ENCODE measurements at places on chromosomes 12 and 14. TPM values are rescaled to one million over a fixed set of nuclear protein-coding genes. Genes with fewer than 3 reads are reported as not detected.

- no peak for DNase-seq
Measured at GRCh38 chr12:112130441-112130998, 5.2 kb downstream of the TRAFD1 start.

DNA sequence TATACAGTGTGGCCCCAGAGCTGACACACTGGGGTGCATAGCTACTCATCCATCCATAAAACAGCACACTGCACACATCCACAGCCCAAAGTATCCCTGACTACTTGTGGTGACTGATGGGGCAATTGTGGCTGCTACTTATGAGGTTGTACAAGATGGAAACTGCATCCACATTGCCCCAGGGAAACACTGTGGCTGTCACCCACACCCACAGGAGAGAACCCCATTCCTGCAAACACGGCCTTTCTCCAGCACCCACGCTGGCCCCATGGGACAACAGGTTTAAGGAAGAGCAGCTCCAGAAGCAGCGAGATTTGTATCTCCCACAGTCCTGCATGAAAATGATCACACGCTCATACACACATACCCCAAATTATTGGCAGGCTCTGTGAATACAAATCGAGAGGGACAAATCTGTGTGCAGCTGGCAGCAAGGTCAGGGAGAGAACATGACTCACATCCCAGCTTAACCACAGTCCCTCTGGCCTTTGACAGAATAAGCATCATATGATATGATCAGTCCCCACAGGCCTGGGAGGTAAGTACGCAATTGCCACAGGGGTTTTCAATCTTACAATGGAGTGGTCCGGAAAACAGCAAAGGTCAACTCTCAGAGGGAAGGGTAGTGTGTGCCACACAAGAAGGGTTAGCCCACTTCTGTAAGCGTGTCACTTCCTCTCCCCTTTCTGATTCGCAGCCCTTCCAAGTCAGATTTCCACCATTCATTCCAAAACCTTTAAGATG is 61.9 kb downstream of the ESR2 start:
- DNase-seq: peak; percentile 97

GRCh38 chr12:91394903-91395302 is 212.3 kb upstream of the DCN start:
- no peak for DNase-seq

NINJ2 gene
- total RNA-seq: 0.26 TPM

GPR132 gene
- total RNA-seq: not detected

EIF2S3B gene
- 1.3 TPM for total RNA-seq

All from SK-MEL-5 (cell line).